ENCODE measurements at places on chromosomes 3 and 15.

DNA sequence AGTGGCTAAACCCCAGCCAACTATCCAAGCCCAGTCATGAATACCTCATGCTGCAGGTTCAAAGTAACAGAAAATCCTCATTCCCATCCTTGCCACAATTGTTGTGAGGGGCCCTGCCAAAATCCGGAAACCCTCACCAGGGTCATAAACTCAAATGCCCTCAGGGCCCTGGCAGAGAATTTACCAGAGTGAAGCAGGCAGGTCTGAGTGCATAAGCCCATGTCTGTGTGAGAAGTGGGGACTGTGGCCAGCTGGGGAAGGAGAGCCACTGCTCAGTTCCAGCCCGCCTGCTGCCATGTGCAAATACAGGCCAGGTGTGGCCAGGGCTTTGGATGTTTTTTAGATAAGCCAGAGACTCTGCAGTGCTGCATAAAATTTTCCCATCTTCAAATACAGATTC lies 7.0 kb downstream of the CEP152 start:
- DNase-seq: no peak

- no peak for DNase-seq
These were observed 50.3 kb downstream of the SYNPR start for GRCh38 chr3:63328365-63328764.

DNA sequence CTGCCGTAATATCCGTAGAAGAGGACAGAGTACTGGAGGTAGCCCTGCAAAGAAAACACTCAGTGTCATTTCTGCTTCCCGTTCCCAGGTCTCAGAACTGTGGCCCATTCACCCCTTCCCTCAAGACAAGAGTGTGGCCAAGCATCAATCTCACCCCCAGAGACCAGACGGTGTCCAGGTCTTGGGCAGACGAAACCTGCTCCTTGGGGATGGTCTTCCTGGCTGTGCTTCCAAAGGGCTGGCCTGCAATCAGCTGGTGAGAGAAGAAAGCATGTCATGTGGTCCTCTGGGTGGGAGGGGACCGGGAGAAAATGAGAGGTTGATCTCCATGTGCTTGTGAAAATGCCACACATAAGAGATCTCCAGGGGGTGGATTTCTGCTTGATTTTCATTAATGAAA lies 15.8 kb downstream of the TMC3 start:
- no peak for DNase-seq

DNA sequence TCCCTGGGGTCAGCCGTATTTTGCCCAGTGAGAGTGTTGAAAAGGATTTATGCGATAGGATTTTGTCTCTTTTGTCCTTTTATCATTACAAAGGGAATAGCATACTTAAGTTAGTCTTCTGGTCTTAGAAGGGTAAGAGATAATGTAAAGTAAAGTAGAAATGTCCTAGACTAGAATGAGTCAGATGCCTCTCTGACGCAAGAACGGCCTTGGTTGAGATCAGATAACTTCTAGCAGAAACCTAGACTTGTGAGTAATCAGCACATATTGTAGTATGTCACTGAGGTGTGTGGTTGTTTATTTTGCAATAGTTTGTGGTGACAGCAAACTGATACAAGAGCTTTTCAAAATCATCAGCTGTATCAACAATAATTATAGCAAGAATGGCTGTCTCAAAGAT lies 866.1 kb downstream of the NSUN3 start:
- DNase-seq: no peak

DNA sequence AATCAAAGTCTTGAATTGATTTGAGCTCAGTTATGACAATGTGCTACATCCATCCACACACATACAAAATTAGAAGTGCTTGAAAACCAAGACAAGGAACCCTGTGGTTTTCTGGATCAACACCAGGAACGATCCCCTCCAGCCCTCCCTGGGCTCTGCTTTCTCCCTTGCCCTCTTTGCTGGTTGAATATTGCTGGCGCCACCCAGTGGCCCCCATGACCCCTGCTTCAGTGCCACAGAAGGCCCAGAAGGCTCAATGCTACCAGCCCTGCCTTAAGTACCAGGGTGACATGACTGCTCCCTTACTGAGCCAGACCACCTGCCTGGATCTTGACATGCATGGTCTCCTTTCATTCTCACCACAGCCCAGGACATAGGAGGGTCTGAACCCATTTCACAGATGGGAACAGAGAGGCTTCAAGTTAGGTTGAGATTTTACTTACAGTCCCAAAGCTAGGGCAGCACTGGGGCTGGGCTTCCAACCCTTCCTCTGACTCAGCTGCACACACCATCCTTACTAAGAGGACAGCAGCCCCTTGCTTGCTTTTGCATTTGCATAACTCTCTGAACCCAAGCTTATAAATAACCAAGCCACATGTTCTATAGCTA lies 15.0 kb downstream of the IL12A start:
- no peak for DNase-seq

DNA sequence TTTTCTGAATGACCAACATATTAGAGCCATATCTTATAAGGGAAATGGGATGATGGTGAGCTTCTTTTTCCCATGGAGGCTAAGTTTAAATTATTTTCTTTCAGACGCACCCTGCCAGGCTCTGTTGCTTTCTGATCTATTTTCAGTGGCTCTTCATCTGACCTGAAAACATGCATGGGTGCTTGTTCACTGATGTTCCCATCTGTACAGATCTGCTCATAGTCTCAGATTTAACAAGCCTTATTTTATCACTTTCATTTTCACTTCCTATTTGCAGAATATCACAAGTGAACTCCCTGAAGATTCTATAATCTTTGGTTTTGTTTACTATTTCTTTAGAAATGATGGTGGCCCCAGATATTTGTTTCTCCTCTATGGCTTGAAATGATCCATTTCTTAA lies 31.1 kb upstream of the SUCLG2 start:
- no peak for DNase-seq

DNA sequence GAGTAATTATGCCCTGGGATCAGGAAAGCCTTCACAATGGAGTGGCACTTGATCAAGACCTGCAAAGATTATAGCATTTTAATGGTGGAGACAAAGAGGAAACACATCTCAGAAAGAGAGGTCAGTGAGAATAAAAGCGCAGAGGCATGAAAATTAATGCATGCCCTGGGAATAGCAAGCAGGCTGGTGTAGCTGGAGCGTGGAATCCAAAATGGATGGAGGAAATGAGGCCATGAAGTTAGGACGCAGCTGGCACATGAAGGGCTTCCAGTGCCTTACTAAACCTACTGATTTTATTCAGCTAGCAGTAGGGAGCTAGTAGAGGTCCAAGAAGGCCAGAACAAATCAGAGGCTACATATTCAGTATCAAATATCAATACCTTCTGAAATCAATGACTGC lies 38.1 kb downstream of the TMEM212 start:
- DNase-seq: no peak

GRCh38 chr3:100004931-100005330 lies 109.4 kb downstream of the FILIP1L start:
- no peak for DNase-seq

DNA sequence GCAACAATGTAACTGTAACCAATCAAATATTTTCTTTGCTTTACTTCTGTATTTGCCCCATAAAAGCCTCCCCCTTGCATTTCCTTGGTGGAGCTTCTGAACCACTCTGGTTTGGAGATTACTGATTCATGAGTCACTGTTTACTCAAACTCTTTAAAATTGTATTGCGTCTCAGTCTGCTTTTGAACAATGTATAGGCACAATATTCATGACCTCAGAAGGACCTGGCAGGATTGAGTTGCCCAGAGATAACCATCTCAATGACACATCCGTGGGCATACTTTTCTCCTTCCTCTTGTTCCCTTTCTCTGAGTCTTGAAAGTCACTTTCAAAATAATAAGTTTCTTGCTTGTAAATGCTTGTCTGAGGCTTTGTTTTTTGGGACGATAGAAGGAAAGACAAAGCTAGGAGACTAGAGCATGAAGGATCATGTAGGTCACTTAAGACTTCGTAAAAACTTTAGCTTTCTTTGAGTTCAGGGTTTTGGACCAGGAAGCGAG lies 57.1 kb upstream of the POU1F1 start:
- no peak for DNase-seq

GRCh38 chr3:14037211-14037610 lies 87.5 kb downstream of the CHCHD4 start:
- no peak for DNase-seq

- DNase-seq: no peak
These were observed 54.4 kb downstream of the GTF2E1 start for GRCh38 chr3:120796976-120797375.

DNA sequence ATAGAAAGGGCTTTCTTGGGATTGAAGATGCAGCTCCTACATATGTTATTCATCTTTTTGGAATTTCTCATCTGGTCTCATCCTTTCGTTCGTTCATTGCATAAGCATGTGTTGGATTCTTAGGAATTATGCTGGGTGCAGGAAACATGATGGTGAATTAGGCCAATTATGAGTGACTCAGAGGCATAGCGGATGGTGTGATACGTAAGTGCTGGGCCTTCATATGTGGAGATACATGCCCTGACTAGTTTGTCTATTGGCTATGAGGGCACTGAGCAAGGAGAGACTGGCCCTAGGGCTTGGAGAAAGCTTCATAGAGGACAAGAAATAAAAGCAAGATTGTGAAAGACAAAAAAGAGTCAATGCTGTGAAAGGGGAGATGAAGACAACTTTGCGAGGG lies 235.1 kb downstream of the MYRIP start:
- no peak for DNase-seq

DNA sequence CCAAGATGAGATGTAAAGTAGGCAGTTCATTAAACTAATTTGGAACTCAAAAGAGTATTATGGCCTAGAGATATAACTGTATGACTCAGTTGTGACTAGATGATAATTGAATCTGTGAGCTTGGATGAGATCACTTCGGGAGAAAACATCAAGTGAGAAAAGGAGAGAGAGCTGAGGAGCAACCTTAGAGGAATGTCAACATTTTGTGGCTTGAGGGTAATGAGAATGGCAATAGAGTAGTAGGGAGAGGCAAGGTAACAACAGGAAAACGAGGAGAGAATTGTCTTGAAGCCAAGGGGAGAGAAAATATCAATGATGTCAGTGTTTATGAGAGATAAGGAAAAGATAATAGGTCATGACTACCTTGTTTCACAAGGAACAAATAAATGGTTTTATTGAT lies 580.2 kb downstream of the NLGN1 start:
- no peak for DNase-seq
